ENCODE measurements at places on chromosomes 7 and 10.

GRCh38 chr7:142488842-142489241 is 231.0 kb upstream of the PRSS58 start:
- no peak for DNase-seq

- DNase-seq = no peak
Measured at GRCh38 chr10:12252882-12253546, 57.0 kb downstream of the CDC123 start.

- DNase-seq = peak; percentile 21
Measured at GRCh38 chr10:101974091-101974971, 81.6 kb downstream of the ARMH3 start.

GRCh38 chr10:14050598-14050997 is 280.1 kb downstream of the FRMD4A start:
- no peak for DNase-seq

GRCh38 chr10:81036257-81036656 is 498.6 kb downstream of the SH2D4B start:
- DNase-seq = no peak

DNA sequence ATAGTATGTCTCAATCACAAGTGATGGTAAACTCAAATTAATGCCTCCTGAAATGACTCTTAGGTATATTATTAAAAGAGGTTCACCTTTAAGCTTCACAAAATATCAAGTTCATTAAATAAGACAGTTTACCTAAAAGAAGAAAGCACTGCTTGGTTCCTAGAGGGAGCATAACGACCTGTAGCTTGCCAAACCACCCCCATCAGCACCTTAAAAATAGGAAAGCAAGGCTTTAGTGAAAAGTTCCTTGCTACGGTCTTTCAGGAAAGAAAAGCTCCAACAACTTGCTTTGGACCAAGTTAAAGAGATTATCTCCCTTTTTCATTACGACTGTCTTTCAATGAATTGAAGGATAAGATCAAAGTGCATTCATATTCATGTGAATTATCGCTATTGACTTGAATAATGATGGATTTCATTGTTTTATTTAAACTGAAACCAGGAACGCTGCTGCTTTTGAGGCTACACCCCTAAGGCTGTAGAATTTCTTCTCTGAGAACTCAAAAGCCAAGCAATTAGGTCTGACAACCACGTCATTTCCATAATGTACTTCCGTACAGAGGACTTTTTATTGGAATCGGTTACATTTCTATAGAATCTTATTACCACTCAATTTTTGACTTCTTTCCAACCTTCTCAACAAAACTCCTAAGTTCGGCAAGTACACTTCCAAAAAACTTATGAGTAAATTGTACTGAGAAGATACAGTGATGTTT is 7.0 kb upstream of the SPAG6 start:
- DNase-seq = no peak

GRCh38 chr7:8120390-8121058 is 141.4 kb downstream of the ICA1 start:
- no peak for DNase-seq

GRCh38 chr7:127683776-127684681 is 32.0 kb downstream of the SND1 start:
- DNase-seq = no peak

GRCh38 chr7:27960415-27960814 is 220.2 kb downstream of the JAZF1 start:
- DNase-seq = no peak

GRCh38 chr7:134315679-134316538 is 821 bp downstream of the SLC35B4 start:
- no peak for DNase-seq

- DNase-seq = no peak
Measured at GRCh38 chr7:27277628-27278027, 35.0 kb downstream of the EVX1 start.

DNA sequence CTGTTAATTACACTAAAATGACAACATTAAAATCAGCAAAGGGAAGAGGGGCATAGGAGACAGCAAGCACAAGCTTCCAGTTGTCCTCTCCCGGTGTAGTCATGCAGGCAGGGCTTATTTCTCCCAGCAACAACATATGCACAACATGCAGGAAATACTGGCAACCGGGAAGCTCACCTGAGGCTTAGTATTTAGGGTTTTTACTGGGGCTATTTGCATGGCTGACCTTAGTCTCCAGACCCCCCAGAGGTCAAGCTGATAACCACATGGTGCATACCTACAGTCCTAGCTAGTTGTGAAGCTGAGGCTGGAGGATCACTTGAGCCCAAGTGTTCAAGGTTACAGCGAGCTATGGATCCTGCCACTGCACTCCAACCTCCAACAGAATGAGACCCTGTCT is 12.8 kb upstream of the JMJD1C start:
- DNase-seq = no peak

- no peak for DNase-seq
Measured at GRCh38 chr10:79184145-79184625, 115.4 kb downstream of the ZMIZ1 start.

GRCh38 chr10:79185067-79185774 is 116.5 kb downstream of the ZMIZ1 start:
- no peak for DNase-seq

DNA sequence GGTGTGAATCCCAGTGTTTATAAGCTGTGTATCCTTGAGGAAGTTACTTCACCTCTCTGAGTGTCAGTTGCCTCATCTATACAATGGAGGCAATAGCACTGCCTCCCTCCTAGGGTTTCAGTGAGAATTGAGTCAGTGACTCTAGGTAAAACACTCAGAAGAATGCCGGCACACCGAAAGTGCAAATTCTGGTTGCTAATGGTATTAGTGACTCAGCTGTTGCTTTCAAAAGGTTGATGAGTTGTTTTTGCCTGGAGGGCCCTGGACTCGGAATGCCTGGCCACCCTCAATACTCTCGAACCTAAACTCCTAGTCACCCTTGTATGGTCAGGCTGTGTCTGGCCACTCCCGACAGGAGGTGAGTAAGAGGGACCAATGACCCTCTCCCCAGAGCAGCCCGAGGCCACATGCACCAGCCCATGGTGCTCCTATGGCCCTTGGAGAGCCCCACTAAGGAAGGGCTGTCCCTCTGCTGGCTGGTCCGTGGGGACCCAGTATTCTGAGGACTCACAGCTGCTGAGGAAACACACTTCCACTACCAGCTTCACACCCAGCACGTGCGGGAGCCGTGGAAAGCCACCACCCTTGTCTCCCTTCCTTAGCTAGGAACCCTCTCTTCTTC is 60.2 kb downstream of the CALML3 start:
- no peak for DNase-seq

DNA sequence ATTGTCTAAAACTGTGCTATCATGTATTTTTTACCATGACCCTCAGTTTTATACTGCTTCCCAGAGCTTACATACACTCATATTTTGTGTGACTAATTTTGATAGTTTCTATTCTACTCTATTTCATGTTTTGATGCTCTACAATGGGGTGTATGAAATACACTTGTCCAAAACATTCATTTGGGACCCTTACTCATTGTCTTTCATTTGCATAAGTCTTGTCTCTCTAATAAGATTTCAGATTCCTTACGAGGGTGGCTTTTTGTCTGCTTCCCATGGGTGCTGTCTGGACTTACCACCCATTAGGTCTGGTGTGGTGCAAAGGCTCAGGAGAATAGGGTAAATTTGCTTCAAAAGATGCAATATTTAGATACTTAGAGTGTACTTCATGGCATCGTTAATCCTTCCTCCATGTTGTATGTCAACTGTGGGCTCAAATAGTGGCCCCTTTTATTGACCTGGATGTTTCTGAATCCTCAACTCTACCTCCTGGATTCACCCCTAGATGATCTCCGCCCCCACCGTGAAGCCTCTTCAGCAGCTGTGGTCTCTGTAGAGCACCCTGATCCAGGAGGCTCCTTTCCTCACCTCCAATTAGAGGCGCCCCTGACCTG is 3.6 kb upstream of the GIMAP5 start:
- no peak for DNase-seq

DNA sequence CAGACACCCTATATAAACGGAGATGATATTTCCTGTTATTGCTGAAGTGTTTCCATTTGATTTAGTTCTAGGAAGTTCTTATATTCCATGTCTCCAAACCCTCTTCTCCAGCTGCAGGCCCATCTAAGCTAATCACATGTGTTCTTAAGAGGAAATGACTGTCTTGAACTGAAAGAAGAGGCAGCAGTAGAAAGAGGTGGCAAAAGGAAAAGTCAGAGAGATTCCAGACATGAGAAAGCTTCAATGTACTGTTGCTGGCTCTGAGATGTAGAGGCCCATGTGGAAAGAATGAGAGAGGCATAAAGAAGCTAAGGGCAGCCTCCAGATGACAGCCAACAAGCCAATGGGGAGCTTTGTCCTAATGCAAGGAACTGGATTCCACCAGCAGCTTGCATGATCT is 287.2 kb downstream of the GFRA1 start:
- DNase-seq = no peak

DNA sequence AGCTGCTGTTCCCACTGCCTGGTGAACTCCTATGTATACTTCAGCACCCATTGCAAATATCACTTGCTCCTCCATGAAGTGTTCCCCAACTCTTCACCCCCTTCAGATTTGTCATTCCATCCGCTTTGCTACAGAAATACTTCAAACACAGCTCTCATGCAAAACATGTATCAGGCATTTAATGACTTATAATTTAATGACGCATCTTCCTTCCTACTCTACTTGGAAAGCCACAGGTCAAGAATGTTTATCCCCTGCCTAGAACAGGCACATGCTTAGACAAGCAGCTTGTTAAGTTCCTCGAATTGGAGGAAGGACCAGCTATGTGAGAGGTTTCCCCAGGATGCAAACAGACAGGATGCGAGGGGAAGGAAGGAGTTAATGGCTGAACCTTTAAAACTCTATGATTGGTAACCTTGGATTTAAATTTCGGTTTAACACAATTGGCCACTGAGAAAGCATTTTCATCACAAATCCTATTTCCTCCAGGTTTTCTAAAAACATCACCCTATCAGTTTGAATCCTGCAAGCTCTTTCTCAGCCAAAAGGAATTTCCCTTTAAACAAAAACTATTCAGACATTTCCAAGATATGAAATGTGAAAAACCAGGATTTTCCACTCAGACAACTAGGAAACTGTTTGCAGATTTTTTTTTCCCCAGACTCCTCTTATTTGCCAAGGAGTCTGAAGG is 11.5 kb downstream of the CREB3L2 start:
- no peak for DNase-seq

- DNase-seq = no peak
Measured at GRCh38 chr10:90112681-90113080, 411.3 kb downstream of the KIF20B start.

- DNase-seq = peak; percentile 92
Measured at GRCh38 chr7:131107337-131108211, 220.1 kb upstream of the MKLN1 start.

GRCh38 chr10:63935705-63936104 is 414.5 kb downstream of the REEP3 start:
- DNase-seq = no peak
